Stomach (tissue), 19 donors: ENCODE measurements at places on chromosomes 12 and 14.

- no peak for DNase-seq
Observed at GRCh38 chr14:59207506-59207933, 19.1 kb downstream of the DAAM1 start.

- DNase-seq = no peak
Observed at GRCh38 chr14:92590176-92590575, 76.6 kb downstream of the RIN3 start.

DNA sequence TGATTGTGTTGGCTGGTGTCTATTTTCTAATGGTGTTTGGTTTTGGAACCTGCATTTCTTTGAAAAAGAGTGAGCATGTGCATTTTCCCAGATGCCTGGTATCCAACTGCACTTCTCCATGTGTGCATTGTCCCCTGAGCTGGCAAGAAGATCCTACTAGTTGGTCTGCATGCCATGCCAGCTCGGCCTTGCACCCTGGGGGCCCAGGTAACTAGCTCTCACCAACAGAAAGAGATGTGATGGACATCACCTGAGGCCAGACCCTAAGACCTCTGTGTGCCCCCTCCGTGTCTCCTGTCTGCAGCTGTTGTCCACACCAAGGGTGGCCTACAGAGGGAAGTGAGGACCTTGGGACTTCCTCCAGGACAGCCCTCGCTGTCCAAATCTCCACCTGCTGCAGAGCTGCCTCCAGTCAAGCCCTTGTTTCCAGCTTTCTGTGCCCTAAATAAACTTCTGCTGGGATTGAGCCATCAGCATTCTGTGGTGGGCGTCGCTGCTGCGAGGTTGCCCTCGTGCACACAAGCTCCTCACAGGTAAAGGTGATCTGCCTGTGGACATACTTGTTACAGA lies 30.1 kb upstream of the GPR132 start:
- no peak for DNase-seq

DNA sequence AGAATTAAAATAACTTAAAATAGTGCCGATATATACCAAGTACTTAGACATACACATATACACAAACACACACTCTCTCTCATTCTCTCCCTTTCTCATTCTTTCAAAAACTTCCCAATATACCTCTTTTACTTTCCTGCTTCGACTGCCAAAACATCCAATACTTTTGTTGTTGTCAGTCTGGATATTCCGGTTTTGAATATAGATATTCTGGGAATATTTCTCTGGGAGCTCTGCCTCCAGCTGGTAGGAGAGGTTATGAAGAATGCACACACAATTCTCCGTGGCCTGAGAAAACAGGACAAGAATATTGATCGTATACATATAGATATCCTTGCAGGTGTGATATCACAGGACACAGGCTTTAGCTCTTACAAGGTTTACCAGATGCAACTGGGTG lies 66.6 kb upstream of the YARS2 start:
- no peak for DNase-seq

DNA sequence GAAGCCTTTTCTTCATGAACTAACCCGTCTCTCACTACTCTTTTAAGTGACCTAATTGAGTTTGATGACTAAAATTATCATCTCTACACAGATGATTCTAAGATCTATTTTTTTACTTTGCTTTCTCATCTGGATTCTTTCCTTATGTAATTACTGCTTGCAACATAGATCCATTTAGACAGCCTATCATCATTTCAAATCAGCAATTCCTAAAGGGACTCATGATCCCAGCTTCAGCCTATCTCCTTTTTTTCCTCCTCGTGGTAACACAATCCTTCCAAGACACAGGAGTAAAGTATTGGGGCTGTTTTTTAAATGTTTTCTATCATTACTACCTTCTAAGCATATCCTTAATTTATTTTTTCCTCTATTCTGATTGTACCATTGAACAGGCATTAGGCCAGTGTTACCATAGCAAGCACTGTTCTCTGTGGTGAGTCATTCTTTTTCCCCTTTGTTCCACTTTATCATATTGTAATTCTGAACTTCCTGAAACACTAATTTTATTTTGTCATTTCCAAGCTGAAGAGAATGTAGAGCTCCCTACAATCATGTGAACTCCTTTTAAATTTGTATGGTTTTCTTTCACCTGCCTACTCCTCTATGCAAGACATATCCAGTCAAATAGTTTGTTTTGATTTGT lies 190.4 kb upstream of the FAR2 start:
- peak; percentile 40 for DNase-seq

DNA sequence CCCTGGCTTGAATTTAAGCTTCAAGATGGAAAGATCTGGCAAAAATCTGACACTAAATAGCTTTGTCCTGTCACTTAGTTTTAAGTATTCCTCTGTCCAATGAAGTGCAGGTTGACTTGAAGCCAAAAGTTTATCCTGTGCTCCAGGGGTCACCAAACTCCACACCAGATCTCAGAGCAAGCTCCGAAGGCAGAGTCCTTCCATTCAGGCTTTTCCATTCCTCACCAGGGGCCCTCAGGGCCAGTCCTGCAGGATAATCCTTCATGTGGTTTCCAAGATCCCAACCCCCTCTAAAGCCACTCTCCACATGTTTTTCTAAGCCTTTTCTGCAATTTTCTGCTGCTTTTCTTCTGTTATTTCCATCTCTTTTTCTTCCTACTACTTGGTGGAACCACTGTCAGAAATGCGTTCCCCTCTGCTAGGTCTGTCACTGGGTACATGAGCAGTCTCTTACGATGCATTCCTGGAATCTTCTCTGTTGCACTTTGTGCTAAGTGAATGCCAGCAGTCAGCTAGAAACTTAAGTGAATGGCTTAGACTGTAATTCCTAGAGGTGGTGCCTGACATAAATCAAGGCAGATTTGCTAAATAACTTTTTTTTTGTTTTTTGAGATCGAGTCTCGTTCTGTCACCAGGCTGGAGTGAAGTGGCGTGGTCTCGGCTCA lies 251.4 kb downstream of the MSRB3 start:
- no peak for DNase-seq

GRCh38 chr14:39175445-39176262 lies 600 bp downstream of the PNN start:
- DNase-seq = peak; percentile 77

GRCh38 chr12:116012757-116013156 lies 264.7 kb downstream of the MED13L start:
- DNase-seq = no peak

DNA sequence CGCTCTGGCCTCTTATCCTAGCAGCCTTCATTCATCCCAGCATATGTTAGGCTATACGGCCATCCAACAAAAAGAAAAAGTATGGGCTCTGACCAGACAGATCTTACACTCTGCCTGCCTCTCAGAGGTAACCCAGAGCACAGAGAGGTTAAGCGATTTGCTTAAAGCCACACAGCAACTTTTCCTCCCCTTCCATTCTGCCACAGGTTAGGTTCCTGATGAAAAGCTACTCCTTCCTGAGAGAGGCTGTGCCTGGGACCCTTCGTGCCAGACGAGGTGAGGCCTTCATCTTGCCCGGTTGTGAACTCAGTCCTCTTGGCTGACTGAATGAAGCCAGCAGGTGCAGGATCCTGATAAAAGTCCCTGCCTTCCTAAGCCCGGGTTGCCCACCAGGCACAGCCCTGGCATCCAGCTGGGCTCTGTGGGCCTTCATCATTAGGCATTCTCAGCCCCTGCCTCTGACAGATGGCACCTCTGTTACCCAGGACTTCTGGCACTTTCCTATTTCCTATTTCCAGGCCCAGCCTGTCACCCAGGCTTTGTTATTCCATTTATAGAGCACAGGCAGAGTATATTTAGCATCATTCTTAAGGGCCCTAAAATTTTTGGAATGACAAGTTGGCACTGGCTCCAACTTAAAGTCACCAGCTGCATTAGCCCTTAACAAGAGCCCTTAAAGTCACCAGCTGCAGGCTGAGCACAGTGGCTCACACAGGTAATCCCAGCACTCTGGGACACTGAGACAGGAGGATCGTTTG lies 12.8 kb downstream of the SOAT2 start:
- no peak for DNase-seq

DNA sequence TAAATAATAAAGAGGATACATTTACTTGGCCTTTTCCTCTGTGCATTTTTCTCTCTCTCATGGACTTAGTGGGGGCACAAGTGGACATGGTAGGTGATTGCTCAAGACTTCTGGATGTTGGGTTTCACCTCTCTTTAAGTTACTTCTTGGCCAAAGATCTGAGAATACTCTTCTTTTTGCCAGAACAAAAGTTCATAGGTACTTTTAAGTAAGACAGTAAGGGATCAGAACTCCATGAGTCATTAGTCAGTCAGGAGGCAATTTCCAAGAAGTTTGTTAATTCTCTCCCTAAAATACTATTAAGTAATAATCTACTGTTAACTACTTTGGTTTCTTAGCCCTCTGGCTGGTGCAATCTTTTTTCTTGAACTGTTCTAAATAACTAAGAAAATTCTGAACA lies 84.2 kb downstream of the GRIP1 start:
- DNase-seq = no peak

DNA sequence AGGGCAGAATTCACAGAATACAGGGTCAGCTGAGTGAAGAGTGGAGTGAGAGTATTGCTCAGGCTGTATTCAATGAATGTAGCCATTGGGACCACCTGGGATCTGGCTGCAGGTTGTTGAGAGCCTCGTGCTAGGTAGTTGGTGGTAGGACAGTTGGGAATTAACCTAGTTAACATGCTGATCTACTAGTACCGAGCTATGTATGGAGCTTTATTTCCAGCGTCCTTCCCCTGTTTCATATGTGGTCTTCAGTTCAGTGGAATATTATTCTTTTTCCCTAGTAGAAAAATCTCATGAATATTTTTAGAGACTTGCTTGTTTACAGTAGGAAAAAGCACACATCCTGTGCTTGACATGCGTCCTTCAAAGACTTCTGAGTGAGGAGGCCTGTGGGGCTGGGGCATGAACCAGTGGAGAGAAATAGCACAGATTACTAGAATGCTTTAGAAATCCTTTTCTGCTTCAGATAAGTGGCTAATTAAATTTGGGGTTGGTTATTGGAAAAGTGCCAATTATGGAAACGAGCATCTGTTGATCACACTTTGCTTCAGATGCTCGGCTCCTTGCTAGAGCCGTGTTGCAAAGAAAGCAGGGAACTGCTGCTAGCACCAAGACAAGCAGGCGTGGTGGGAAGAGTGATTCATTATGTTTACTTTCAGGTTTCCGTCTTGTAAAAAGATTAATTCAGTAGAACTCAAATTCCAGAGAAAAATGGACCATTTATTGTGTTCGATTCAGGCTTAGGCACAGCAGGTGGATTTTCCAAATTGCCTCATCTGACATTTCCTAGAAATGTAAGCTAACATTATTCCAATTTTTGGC lies 53.6 kb downstream of the ARF6 start:
- DNase-seq = peak; percentile 80

DNA sequence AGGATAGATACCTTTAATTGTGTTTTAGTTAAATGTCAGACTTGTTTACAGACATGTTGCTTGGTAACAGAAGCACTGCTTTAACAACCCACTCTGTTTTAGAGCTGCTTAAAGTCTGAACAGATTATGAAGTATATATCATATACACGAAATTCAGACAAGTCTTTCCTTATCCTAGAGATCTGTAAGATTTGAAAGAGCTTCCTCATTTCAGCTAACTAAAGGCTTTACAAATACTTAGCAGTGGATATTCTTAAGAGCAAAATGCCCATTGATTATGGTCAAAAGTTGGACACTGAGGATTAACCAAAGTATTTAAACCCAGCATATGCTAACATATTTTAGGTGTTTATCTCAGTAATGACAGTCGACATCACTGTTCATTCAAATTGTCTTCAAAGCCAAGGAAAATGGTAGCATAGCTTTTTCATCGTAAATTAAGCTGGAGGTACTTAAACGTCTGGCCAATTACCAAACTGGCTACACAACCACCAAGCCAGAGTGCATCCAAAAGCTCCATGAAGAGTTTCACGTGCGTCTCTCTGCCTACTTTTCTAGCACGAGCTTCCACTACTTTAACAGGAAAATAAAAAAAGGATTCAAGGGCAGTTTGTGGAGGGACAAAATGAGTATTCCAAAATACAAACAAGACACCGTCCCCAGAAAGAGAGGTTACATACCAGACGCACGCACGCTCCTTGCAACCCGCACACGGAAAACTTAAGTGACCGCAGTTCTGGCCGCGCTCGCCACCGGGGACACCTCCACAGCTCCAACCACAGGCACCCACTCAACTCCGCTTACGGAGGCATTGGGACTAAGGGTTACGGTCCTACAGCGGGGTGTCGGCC lies 565 bp downstream of the CEP83 start:
- DNase-seq = peak; percentile 65

DNA sequence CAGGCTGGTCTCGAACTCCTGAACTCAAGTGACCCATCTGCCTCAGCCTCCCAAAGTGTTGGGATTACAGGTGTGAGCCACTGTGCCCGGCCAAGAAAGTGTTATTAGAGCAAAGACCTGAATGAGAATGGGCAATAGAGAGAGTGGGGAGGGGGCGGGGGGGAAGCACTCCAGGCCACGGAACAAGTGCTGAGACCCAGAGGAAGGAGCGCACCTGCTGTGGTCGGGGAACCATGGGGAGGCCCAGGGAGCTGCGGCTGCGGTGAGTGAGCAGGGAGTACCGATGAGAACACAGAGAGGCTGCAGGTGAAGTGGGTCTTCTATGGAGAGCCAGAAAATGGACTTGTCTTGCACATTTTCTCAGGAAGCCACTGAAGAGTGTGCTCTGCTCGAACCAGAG lies 10.8 kb downstream of the SMIM41 start:
- no peak for DNase-seq

DNA sequence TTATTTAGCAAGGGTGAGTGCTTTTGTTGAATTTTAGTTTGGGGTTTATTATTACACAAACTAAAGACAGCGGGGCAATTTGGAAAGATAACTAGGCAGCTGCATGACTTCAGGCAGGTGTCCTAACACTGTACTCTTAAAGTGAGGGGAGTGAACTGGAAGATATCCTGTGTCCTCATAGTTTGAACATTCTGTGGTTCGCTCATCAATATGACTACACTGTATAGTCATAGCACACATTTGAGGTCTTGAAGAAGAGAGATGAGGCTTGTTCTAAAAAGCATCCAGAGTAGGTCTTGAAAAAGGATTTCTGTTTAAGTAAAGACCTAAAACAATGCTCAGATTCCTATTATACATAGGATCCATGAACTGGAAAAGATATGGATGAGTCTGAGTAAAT lies 1.7 kb upstream of the MAP3K9 start:
- DNase-seq = no peak

- peak; percentile 34 for DNase-seq
Observed at GRCh38 chr12:98228683-98229539, 286.5 kb upstream of the TMPO start.
